Stimulated activated CD4-positive, alpha-beta T cell treated with anti-CD3 and anti-CD28 coated beads, Interleukin-1b, Interleukin-23, amount 100 ng/mL, for 1 hour (primary cell): ENCODE measurements at places on chromosomes 11 and 22.
A peak's percentile ranks its signal among the peaks of the same experiment; 100 is the strongest.

DNA sequence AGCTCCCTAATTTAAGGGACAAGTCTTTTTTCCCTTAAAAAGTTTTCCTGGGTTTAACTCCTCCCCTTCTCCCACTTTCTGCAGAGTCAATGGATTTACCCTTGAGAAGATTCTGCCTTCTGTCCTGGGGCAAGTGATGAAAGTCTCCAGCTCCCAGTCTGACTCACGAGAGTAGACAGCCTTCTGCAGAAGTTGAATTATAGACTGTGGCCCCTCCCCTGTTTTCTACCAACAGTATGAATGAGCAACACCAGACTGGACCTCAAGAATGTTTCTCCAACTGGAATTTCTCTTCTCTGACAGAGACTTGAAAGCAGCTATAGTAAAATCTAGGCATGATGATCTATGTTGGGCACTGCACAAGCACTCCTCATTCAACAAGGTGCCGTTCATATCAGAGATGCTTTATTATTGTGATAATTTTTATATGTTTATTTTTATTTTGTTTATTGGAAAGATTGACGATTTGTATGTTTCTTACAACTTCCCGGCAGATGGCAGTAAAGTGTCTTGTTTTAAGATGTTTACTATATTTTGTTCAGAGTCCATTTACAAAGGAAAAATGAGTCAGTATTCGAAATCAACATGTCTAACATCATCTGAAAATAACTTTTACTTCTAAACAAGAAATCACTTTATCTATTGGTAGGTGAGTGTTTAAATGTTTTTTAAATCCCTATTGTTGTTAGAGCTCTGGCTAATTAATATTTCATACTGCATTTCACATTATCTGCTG lies 56.6 kb downstream of the LMO2 start:
- DNase-seq: no peak

DNA sequence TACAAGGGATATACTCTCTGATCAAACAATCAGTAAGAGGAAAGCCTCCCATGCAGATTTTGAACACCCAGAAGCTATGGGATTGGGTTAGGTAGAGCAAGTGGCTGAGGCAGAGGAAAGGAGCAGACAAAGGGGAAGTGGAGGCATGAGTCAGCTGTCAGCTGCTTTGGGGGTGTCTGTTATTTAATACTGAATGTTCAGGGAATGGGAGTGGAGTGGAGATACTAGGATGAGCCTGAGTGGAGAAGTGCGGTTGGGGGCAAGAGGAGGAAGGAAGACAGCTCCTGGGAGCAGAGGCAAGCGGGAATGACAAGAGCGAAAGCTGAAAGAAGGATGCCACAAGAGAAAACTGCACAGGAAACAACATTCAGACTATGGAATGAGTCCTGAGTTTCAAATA lies 22.7 kb upstream of the TMPRSS5 start:
- DNase-seq: no peak

GRCh38 chr11:85787809-85788760 lies 22.9 kb downstream of the SYTL2 start:
- DNase-seq: no peak

DNA sequence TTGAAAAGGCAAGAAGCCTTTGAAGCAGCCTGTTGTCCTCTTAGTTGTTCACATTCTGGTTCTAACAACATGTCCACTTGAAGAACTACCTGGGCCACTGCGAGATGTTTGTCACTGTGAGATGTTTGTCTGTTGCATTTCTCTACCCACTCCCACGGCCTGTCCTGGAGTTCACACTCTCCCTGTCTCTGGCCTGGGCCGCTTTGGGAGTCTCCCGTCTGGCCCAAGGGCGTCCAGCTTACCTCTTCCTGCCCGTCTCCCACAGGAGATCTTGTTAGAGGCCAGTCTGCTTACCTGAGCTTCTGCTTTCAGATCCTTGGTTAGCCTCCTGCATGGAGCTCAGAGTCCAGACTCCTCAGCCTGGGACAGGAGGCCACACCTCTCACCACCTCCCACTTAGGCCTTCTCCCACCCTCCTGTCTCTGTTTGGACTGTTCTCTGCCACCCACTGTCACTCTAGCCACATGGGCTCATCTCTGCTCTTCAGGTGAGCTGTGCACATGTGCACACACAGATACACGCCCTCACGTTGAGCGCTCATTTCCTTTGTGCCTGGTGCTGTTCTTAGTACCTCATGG lies 66.0 kb downstream of the TBC1D22A start:
- DNase-seq: no peak

- DNase-seq: no peak
Observed at GRCh38 chr11:64591257-64592233, 525 bp downstream of the SLC22A12 start.

- DNase-seq: no peak
Observed at GRCh38 chr22:26986884-26987283, 329.5 kb downstream of the MIAT start.

GRCh38 chr11:78499971-78500370 lies 74.7 kb downstream of the NARS2 start:
- DNase-seq: no peak

DNA sequence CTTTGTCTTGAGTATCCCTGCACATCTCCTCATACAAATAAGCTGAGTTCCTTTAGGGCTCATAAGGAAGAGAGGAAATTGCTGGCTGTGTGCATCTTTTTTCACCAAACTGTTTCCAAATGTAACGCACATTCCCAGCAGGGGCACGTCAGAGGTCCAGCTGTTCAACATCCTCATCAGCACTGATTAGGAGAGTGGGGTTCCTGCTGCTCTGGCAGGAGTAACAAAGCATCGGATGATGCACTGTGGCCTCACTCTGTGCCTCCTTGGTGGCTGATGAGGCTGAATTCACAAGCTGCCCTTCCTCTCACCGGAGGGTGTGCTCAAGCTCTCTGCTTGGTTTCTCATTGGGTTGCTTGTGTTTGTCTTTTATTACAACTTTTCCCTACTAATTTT lies 35.5 kb upstream of the SLC25A1 start:
- DNase-seq: no peak

DNA sequence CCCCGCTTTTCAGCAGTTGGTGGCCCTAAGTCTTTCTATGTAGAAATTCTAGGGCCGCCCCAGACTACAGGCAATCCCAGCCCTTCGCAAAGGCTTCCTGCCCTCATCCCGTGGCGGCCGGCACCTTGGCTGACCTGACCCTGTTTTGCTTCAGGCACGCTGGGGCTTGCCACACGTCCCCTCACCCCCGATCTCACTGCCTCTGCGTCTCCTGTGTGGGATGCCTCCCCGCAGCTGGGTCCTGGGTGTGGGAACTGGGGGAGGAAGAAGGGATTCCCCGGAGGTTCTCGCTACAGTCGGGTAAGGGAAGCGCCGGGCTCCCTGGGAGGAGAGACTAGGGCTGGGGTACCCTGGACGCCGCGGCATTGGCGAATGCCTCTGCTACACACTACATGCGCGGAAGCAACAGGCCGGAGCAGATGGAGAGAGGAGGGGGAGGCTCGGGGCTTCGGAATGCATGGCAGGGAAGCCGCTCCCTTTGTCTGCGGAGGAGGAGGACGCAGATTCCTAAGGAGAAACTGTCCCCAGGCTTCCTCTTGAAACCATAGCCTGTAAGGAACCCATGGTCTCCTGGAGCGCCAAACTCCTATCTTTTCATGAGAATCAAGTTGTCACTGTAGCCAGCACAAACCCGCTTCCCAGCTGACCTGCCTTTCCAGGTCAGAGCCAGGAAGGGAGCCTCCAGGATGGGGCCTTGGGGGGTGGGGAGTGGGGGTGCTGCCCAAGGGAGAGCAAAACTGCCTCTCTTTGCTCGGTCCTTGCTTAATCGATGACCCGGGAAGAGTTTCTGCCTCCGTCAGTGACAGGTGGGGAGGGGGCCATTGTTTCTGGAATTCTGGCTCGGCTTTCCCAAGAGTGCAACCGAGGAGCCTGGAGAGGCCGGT lies 1.4 kb downstream of the DTX4 start:
- DNase-seq: no peak

- no peak for DNase-seq
Observed at GRCh38 chr11:10864688-10865087, 6.8 kb upstream of the ZBED5 start.

- no peak for DNase-seq
Observed at GRCh38 chr11:112334381-112334780, 73.7 kb upstream of the PLET1 start.

- no peak for DNase-seq
Observed at GRCh38 chr22:46514592-46515207, 22.7 kb downstream of the CELSR1 start.

DNA sequence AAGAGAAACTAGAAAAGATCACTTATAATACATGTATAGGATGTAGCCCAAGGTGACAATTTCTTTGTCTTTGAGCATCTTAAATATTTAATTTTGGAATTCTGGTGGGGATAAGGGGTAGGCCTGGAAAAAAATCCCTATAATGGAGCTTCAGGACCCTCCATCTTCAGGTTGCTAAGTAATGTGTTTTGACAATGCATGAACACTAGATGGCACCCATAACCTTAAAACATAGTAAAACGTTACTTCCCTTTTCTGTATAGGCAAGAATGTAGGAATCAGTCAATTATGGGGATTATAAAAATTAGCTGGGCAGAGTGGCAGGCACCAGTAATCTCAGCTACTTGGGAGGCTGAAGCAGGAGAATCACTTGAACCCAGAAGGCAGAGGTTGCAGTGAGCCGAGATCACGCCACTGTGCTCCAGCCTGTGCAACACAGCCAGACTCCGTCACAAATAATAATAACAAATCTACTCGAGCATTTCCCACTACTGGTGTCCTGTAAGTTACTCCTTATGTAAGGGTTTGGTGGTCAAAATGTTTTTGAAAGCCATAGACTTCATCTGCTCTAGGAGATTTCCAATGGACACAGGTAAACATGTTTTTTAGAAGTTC lies 541.9 kb upstream of the CCDC90B start:
- no peak for DNase-seq

- DNase-seq: no peak
Observed at GRCh38 chr11:117564321-117564720, 232.7 kb downstream of the DSCAML1 start.

- DNase-seq: no peak
Observed at GRCh38 chr11:133787379-133788141, 57.8 kb downstream of the SPATA19 start.

GRCh38 chr11:125111001-125111342 lies 454 bp downstream of the TMEM218 start:
- DNase-seq: no peak

- DNase-seq: no peak
Observed at GRCh38 chr22:41260871-41261270, 20.1 kb upstream of the CHADL start.

- no peak for DNase-seq
Observed at GRCh38 chr11:111879637-111879960, 258 bp downstream of the CFAP68 start.

- no peak for DNase-seq
Observed at GRCh38 chr22:23403720-23404688, 176.1 kb downstream of the IGLL1 start.

DNA sequence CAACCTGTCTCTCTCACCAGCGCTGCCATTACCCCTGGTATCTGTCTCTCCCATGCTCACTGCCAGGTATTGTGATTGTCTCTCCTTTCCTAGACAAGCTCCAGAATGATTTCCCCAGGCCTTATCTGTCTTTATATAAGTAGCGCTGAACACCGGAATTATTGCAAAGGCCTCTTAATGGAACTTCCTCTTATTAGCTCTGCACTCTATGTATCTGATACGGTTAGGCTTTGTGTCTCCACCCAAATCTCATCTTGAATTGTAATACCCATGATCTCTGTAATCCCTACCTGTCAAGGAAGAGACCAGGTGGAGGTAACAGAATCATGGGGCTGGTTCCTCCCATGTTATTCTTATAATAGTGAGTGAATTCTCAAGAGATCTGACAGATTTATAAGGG lies 39.3 kb downstream of the DDI1 start:
- no peak for DNase-seq

GRCh38 chr22:32577591-32577990 lies 103.0 kb downstream of the FBXO7 start:
- no peak for DNase-seq

DNA sequence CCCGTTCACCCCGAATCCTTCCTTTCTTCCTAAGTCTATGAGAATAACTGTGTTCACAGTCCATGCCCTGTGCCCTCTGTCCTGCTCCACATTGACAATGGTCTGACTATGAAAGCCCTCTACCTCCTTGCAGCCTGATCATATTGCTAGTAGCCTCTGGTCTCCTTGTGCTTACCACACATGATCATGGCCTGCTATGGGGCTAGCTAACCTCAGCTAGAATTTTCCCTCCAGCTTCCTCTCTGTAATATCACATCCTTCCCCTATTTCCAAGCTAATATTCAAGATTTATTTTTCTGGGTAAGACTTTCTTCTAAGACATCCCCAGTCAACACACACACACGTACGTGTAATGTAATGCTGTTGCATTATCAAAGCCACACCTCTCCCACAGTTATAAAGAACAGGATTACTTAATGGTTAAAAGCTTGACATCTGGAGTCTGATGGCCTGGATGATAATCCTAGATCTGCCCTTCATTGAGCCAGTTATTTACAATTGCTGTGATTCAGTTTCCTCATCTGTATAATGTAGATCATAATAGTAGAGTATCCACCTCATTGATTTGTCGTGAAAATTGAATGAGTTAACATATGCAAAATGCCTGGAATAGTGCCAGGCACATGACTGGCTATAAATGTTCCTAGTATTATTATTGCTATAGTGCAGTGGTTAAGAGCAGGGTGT lies 214.4 kb upstream of the BLID start:
- no peak for DNase-seq

DNA sequence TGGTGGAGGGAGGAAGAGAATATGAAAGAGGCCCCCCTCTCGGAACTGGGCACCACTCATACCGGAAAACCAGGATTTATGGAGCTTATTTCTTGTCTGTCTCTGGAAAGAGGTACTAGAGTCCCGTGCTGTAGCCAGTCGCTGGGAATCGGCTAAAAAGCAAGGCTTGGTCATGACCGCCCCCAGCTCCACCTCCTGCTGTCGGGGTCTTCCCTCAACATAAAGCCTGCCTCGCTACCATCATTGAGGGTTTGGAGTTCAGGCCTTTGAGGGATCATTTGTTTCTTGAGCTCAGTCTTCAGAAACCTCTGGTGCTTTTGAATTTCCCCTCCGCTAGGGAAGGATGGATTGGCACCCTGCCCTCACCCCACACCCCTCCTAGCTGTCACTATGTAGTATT lies 97.1 kb downstream of the TSPAN18 start:
- DNase-seq: no peak

DNA sequence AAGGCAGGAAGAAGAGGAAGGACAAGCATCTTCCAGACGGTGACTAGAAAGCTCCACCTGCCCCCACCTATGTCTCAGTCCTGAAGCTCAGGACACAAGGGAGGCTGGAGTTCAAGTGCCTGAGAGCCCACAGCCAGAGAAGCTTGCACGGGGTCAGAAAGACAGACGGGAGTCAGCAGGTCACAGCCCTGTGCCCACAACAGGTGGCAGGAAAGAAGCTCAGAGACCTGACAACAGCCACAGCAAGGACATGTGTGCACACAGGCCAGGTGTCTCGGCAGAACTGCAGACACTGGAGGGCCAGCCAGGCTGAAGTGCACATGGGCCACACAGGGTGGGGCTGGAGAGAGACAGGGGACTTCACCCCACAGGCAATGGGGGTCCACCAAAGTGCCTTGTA lies 37.2 kb upstream of the MOB2 start:
- DNase-seq: no peak

- DNase-seq: no peak
Observed at GRCh38 chr11:47986219-47986618, 5.9 kb downstream of the PTPRJ start.

GRCh38 chr11:77046060-77046501 lies 11.9 kb downstream of the B3GNT6 start:
- DNase-seq: peak; percentile 32
